ENCODE measurements at places on chromosomes 6 and 20. TPM values are rescaled to one million over a fixed set of nuclear protein-coding genes. Genes with fewer than 3 reads are reported as not detected.

Gene STMND1
- polyA plus RNA-seq, result not detected

Gene HTR1B
- 0.63 TPM for polyA plus RNA-seq

Gene MOG
- not detected for polyA plus RNA-seq

Gene TRPC4AP
- 57.4 TPM for polyA plus RNA-seq

Gene OCSTAMP
- not detected for polyA plus RNA-seq

Gene FITM2
- 2.8 TPM for polyA plus RNA-seq
